ENCODE measurements at places on chromosomes 7 and 10.

DNA sequence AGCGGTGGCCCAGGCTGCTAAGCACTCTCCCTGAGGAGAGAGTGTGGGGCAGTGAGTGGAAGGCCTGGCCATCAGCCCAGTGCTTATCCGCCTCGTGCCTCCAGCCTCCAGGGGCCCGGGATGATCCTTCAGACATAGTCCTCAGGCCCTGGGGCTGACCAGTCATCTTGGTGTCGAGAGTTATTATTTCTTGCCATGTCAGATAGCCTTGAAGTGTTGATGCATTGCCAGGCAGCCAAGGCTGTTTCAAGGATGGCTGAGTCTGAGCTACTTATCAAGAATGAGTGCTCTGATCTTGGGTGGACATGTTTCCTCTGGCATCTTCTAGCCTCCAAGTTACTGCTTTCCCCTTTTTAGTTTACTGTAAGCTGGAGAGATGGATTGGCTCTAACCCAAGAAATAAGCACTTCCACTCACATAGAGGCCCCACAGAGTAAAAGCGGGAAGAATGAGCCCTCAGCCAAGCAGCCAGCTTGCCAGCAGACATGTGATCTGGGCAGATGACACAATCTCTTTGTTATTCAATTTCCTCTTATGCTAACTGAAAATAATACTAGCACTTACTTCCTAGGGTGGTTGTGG is 136.5 kb upstream of the NAMPT start:
- DNase-seq = peak; percentile 18

DNA sequence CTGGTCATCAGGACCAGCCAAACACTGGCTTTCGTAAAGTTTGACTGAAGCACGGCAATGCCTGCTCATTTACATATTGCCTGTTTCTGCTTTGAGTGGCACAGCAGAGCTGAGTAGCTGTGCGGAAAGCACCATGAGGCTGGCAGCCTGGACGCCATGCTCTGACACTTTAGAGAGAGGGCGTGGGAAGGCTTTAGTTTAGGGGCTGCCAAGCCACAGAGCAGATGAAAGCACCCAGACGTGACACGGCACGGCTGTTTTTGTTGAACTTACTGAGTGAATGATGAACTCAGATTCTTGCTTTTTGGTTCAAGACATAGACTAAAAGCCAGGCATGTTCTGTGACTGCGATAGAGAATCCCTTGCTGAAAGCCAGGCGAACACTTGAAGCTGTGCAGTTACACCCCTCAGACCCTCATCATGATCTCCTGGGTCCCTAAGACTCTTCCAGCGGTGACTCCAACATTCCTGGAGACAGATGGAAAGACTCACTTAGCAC is 182.1 kb downstream of the ZMYND11 start:
- DNase-seq = no peak

GRCh38 chr7:95690367-95690947 is 81.9 kb upstream of the DYNC1I1 start:
- DNase-seq = no peak

DNA sequence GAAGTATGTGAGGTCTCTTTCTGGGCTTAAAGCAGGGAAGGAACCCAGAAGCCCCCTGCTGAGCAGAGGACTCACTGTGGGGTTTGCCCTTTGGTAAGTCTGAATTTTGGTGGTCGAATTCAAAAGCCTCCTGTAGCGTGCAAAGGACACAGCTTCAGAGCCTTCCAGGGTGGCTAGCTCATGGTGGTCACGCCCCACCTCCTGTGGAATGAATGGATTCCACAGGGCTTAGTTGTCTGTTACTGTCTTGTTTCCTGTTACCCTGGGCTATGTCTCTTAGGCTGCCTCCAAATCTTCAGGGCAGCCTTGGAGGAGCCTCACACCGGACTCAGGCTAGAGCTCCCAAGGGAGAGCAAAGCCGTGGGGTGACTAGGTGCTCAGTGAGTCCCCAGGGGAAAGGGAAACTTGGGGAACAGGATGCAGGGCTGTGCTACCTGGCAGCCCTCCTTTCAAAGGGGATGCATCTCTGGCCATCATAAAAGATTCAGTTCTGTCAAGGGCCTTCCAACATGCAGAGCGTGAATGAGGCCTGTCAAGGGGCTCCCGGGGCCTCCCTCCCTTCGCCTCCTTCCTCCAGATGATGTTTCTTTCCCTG is 211.7 kb downstream of the CCSER2 start:
- no peak for DNase-seq

DNA sequence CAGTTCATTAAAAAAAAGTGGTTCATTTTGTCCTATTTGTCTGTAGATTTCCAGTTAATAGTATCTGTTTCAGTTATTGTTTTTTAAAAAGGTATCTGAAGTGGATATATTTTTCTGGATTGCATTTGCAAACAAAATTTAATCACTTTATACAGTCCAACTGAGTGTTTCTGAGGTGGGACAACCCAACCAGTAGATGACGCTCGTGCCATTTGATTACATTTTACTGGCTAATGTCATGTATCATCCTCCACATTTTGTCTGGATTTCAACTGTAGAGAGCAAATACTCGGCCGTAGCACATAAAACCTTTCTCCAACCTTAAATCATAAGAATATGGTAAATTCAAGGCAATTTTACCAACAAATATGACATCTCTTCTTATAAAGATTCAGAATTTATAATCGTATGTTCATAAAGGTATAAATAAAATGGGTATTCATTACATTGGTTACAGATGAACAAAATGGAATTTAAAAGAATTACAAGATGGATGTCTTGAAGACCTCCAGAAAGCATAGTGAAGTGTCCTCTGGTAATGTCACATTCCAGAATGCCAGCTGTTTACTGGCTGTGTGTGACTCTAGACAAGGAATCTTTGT is 789.0 kb downstream of the PHTF2 start:
- no peak for DNase-seq

GRCh38 chr7:106367018-106367420 is 82.2 kb upstream of the NAMPT start:
- DNase-seq = no peak

DNA sequence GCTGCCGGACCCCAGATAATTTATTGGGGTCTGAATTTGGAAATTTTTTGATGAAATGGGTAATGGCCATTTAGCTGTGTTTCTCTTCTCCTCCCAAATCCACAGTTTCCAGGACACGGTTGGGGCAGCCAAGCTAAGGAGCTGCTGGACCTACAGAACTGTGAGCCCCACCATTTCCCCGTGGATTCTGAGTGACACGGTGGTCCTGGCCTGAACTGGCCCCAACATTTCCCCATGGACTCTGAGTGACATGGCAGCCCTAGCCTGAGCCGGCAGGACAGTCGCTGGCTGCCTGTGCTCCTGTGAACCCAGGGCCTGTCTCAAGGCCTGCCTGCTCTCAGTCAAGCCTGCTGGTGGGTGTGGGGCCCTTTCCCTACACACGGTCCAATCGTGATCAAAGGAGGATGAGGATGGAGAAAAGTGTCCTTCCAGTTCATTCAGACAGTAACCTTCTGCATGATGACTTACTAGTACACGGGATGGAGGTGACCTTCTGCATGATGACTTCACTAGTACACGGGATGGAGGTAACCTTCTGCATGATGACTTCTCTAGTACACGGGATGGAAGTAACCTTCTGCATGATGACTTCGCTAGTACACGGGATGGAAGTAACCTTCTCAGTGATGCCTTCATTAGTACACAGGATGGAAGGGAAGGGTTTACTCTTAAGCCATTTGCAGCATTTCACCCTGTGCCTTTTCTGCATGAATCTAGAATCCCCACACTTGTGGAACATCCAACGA is 359.9 kb downstream of the GLRX3 start:
- no peak for DNase-seq

- DNase-seq = no peak
Measured at GRCh38 chr7:22801912-22802311, 20.7 kb downstream of the TOMM7 start.

GRCh38 chr10:77580482-77580881 is 57.1 kb downstream of the KCNMA1 start:
- no peak for DNase-seq

GRCh38 chr7:78605119-78605518 is 806.5 kb downstream of the PHTF2 start:
- no peak for DNase-seq

DNA sequence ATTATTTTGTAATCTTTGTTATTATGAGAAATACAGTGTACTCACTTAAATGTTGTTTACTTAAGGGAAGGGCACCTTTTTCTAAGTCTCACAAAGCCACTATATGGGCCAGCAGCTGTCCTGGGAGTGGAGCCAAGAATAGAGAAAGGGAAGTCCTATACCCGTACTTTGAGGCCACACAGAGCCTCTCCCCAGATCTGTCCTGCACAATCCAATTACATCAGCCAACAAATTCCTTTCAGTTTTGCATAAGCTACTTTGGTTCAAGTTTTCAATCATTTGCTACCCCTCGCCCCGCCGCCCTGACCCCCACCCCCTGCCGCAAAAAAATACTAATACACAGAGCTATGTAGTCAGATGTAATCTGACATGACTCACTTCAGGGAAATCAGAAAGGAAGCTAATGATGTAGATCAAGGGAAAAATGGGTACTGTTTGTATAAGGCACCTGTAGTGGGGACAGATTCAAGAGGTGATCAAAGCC is 297.4 kb upstream of the NEBL start:
- DNase-seq = no peak

DNA sequence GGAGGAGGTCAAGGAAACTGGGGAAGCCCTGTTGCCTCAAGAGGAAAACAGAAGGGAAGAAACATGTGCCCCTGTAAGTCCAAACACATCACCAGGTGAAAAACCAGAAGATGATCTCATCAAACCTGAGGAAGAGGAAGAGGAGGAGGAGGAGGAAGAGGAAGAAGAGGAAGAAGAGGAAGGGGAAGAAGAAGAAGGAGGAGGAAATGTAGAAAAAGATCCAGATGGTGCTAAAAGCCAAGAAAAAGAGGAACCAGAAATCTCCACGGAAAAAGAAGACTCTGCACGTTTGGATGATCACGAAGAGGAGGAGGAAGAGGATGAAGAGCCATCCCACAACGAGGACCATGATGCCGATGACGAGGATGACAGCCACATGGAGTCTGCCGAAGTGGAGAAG is 82.7 kb upstream of the SAMD8 start:
- DNase-seq = no peak

DNA sequence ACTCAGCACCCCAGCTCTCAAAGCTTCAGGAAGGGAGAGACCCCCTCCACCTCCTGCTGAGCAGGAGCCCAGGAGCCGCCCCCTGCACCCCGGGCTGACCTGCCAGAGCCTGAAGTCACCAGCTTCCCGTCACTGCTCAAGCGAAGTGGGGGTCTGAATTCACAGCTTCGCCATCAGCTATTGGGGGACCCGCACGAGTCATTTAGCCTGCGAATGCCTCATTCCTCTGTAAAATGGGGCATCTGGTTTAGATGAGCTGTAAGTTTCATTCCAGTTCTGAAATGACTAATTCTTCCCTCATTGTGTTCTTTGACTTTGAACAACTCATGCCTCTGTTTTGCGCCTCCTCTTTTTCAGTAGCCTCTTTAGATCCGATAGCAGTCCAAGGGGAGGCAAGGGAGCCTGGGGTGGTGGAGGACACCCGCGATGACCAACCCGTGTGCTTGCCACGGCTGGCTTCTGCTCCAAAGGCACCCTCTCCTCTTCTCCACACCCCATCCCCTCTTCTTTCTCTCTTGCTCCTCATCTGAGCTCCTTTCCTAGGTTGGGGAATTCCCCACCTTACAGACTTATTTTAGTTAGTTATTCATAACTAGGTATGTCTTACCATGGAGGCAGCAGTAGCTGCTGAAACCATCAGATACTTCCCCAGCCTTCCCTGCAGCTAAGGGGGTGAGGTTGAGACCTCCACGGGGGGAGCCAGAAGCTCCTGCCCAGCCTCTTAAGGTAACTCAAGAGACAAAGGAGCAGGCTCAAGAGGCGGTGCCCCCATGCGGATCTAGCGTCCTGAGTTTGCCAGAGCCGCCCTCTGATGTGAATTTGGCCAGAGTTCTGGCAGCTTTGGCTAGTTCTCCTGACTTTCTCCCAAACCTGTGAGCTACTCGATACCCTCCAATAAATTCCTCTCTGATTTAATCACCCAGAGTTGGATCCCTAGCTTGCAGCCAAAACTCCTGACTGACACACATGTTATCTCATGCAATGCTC is 47.7 kb downstream of the RBM17 start:
- DNase-seq = no peak

GRCh38 chr10:52436664-52437063 is 122.6 kb downstream of the DKK1 start:
- DNase-seq = no peak

DNA sequence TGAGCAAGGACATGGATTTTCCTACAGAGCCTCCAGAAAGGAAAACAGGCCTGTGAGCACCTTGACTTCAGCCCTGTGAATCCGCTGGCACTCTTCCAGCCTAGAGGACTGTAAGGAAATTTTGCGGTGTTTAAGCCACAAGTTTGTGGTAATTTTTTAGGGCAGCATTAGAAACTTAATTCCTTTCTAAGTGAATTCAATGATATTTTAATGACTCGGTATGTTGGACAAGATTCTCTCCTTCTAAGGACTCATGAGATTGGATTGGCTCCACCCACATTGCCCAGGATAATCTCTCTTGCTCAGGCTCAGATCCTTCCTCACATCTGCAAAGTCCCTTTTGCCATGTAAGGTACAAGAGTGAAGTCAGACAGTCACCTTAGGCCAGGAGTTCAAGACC is 4.5 kb downstream of the LYZL2 start:
- no peak for DNase-seq

DNA sequence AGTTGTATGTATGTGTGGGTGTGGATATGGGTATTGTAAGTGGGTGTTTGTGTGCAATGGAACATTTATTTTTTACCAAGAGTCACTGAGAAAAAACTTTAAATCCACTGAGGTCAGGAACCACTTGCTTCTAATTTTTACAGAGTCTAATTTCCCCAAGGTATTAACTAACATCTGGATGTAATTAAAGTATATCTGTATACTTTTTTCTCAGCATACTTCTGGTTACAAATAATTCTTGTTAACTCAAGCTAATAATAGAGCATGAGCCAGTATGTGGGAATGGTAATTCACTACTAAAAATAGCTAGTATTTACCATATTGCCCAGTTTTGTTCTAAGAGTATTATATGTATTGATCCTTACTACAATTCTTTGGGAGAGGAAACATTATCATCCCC is 24.6 kb upstream of the STEAP4 start:
- no peak for DNase-seq

- DNase-seq = no peak
Measured at GRCh38 chr7:158366346-158366745, 221.3 kb downstream of the PTPRN2 start.

DNA sequence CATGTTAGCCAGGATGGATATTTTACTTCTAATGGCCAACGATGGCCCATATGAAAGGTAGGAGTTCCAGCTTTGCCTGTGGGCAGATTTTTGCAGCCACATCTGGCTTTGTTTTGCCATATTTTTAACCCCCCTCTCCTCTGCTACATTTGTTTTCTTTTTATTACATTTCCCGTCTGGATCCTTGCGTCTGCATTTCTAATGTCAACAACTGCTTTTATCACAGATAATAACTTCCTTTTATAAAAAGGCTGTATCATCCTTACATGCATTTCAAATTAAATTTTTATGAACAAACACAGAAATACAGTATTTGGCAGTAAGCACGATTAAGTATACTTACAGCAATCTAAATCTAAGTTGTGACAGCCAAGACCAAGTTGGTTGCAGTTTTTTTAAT is 156.0 kb downstream of the BAMBI start:
- no peak for DNase-seq
